ENCODE measurements at places on chromosomes 11 and 22.

- no peak for DNase-seq
Observed at GRCh38 chr11:69652999-69653398, 12.0 kb downstream of the CCND1 start.

GRCh38 chr11:102012946-102013345 is 34.3 kb upstream of the CFAP300 start:
- no peak for DNase-seq

DNA sequence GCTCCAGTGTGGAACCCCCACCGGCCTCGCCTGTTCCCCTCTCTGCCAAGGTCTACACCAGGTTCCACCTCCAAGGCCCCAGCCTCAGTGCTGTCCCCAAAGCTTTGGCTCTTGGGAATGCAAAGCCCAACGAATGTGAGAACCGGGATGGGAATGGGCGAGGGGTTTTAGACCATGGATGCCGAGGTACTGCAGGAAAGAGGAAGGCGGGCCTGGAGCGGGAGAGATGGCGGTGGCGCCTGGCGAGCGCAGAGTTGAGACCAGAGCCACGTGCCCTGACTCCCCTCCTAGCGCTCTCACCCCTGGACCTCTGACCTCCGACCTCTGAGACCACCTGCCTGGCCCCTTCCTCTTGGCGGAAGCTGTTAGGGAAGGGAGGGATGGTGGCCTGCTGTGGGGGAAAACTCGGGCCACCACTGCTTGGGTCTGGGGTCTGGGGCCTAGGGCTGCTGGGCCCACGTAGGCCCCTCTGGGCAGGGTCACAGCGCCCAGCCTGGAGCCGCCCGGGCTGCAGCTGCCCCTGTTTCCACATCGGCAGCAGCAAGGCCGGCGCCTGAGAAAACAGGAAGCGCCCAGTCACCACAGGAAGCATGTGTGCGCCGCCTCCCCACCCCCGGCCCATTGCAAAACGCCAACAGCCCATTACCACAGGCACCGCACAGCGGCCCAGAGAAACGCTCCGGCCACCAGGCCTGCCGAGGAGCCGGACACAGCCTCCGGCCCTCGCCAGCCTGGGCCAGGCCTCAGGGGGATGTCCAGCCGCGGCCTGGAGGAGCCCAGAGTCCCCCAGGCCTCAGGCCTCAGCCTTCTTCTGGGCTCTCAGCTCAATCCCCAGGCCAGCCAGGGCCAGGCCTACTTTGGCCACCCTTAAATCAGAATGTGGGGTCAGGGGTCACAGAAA is 13.8 kb upstream of the SLC39A13 start:
- DNase-seq, result peak; percentile 71

DNA sequence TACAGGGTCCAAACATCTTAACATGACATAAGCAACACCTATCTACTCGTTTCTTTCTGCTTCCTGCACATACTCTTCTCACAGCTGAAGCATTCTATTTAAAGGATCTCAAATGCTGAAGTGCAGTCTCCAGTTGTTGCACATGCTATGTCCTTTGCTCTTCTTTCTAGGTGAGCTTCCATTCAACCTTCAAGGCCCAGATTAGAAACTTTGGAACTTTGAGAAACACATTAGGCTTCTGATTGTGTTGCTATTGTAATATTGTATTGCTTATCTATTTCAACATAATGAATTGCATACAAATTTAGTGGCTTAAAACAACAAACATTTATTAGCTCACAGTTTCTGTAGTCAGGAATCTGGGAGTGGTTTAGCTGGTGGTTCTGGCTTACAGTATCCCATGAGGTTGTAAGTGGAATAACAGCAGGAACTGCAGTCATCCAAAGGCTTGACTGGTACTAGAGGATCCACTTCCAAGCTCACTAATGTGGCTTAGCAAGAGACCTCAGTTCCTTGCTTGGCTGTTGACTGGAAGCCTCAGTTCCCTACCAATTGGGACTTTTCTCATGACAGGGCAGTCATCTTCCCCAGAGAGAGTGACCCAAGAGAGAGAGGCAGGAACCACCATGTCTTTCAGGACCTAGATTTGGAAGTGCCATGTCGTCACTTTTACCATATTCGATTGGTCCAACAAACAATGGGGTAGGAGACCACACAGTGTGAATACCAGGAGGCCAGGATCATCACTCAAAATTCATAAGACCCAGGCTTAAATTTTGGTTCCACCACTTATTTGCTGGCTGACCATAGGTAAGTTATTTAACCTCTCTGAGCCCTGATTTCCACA is 27.2 kb upstream of the RASSF10 start:
- no peak for DNase-seq

DNA sequence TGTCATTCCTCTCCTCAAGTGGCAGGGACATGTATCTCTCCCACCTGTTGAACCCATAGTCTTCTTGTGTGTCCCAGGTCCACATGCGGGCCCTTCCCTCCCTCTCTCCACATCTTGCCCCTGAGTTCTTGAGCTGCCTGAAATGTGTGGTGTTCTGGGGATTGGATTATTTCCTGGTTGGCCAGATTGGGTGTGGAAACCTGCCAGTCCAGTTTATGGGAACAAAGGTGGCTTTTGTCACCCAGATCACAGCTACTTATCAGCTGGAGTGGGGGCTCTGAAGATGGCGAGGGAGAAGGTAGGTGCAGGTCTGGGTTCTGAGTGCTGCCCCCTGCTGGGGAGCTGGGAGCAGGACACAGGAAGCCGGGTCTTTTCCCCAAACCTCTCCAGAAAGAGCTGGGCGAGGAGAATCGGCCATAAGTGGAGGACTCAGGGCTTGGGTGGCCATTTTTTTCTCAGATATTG is 14.2 kb downstream of the DTX4 start:
- peak; percentile 54 for DNase-seq

DNA sequence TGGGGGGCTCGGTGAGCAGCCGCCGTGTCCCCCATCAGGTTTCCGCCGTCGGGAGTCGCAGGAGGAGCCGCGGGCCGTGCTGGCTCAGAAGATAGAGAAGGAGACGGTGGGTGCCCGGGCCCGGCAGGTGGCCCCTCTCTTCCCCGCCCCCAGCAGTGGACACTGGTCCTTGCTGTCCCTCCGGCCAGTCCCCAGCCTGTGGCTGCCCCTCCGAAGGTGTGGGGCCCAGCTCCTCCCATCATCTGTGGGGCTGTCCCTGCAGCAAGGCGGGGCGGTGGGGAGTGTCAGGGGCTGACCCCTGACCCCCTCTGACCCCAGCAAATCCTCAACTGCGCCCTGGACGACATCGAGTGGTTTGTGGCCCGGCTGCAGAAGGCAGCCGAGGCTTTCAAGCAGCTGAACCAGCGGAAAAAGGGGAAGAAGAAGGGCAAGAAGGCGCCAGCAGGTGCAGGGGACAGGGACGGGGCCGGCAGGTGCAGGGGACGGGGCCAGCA is 15.3 kb downstream of the EPS8L2 start:
- no peak for DNase-seq

- DNase-seq, result peak; percentile 48
Observed at GRCh38 chr11:69088676-69089146, 40.0 kb downstream of the TPCN2 start.

All from activated CD4-positive, CD25-positive, alpha-beta regulatory T cell treated with anti-CD3 and anti-CD28 coated beads, Interleukin-2, amount 50 U/mL, for 72 hours (primary cell).